Stimulated activated CD8-positive, alpha-beta memory T cell treated with anti-CD3 and anti-CD28 coated beads, Interleukin-2, amount 100 ng/mL, for 1 hour (primary cell): ENCODE measurements at places on chromosomes 2 and 18.

- DNase-seq: no peak
Measured at GRCh38 chr18:8813611-8814010, 108.3 kb downstream of the MTCL1 start.

DNA sequence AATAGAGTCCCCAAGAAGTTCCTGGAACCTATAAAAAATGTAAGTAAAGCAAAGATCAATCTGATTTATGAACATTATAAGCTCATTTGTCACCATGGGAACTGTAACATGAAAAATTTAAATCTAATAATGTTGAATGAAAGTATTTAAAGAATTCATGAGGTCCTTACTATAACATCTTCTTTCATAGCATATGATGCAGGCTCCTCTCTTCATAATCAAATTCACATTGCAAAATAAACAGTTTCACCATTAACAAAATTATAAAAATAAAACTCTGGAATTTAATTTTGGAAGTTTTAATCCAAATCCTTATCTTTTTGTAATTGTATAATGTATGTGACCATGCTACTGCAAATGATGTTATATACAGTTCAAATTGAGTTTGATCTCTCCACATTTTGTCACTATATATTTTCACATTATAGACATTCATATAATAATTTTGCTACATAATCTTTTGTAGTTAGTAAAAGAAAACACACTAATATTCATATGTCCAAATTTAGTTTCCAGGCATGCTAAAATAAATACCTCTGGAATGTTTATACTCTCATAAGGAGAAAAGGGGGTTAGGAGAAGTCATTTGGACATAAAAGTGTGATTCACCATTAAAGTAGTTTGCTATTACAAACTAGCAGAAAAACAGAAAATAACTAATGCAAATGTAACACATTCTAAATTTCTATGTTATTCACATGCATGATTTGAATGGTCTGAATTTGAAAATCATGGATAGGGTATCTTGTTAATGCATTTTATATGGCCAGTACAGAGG lies 954.1 kb downstream of the DSC3 start:
- no peak for DNase-seq

DNA sequence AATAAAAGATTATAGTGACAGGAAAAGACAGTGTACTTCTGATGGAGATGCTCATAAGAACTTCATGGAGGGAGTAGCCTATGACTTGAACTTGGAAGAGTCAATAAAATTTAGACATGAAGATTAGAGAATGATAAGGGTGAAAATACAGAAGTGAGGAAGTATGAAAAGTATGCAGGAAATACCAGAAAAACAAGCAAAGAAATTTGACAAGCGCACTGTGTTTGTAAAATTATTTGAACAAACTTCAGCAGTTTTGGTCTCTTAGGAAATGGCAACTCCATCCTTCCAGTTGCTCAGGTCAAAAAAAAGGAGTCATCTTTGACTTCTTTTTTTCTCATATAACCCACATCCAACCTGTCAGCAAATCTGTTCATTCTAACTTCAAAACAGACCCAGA lies 864.0 kb upstream of the ZEB2 start:
- no peak for DNase-seq

DNA sequence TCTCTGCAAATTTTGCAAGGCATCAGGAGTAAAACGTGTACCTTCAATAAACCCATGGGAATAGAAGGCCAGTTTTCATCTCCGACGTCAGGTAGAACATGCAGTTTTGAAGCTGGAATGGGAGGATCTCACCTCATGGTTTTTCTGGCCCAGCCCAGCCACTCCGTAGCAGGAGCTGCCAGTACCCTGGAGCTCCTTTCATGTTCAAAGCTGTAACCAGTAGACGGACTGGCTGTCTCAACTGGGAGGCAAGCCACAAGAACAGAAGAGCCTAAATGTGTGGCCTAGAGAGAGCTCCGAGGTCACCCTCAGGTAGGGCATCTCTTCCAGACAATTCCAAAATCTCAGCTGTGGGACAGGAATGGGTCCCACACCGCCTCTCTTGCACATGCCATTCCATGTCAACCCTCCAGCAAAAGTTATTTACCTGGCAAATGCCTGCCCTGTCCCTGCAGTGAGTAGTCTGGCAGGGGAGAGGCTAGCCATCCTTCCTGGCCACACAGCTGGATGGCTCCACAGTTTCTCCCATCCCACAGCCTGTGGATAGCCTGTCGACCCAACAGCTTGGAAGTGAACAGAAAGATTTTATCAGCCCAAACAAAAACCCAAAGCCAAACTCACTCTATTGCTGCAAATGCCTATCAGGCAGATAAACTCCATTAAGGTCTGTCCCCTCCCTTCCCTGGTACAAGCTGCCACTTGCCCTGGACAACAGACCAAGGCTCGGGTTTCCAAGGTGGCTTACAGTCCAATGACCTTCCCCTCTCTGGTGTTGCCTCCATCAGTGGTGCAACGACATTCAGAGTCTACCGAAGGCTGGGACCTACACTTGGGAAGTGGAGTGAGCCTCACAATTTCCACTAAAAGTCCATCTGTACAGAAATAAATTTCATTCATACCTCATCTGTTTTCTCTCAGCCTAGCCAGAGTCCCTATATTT lies 27.8 kb downstream of the CRACDL start:
- no peak for DNase-seq

DNA sequence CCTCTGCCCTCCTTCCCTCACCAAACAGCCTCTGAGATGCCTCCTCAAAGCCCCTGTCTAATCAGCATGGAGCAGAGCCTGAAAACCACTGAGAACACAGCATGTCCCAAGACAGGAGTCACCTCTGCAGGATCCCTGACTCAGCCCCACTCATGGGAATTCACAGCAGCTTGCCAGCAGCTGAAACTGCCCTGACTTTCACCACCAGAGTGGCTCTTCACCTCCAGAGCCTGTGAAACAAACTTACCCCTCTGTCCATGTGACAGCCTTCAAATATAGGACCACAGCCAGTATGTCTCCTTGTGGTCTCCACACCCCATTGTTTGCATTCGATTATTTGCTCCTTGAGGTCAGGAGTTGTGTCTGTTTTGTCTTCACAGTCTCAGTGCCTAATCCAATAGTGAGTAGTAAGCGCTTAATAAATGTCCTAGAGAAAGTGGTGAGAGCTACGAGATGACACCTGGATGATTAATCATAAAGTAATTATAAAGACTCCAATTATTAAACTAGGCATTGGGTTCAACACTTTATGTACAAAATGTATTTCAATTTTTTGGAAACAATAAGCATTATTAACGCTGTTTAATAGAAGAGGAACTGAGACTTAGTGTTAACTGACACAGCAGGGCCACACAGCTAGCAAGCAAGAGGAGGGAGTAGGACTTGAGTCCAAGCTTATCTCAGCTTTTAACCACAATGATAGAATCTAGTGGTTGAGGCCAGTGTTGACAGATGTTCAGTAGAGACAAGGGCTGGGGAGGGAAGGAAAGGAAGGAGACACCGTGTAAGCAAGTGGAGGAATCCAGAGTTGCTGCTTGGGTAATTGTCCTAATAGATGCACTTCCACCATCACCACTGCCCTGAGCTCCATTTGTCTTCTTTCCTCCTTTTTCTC lies 358.7 kb upstream of the TNP1 start:
- no peak for DNase-seq

DNA sequence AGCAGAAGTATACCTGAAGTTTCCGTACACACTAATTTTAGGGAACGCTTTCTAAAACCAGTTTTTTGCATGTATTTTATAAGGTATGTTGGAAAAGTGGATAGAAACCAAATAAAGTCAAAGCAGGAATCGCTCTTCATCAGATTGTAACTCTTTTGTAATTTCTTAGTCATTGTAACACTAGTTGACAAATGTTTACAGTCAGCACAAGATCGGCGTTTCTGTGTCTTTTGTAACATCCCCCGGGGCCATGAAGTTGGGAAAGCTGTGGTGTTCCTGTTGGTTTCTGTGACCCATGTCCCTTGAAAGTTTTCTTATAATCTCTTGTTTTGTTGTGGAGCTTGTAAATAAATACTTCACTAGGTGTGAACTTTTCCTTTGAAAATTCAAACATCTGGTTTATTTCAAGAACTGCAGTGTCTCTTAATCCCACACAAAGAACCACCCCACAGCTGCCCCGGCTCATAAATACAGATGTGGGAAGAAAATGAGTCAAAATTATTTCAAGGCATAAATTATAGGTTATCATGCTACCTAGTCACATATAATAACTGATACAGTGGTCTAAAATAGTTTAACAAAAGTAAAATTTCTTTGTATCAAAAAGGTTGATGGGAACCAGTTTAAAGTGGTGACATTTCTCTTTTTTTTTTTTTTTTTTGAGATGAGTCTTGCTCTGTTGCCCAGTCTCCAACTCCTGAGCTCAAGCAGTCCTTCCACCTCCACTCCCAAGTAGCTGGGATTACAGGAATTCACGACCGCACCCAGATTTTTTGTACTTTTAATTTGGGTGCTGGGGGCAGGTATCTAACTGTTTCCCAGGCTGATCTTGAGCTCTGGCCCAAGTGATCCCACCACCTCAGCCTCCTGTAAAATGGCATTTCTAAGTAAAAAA lies 751 bp upstream of the NMI start:
- no peak for DNase-seq

DNA sequence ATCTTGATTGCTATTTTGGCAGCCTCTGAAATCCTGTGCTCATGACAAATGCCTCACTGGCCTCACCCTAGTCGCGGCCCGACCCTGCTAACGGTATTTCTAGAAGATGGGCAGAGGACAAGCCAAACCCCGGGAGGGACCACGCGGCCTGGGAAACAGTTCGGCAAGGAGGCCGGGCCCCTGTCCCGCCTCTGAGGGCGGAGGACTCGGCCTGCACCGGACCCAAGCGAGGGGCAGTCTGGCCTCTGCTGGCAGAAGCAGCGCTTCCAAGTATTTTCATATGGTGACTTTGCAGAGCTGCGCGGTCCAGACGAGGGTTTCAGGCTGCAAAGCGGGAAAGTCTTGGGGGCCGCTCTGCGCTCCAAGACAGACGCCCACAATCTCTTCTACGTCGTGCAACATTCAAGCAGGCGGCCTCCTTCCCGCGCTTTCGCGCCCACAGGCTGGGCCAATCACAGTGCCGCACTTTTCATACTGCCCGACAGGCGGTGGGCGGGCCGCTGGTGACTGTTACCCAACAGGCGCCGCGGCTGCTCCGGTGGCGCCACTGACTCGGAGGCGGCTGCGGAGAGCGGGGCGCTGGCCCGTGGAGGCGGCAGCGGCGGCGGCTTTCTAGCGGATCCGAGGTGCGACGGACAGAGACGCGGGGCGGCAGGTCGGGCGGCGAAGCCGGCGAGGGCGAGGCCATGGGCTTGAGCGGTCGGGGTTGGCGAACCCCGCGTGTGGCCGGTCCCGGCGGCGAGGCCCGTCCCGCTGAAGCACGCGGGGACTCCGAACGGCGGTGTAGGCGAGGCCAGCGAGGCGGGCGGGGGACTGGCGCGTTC lies at the start of gene RBM44:
Gene RBM44 (plus strand): TSS at position 544 of the 824 bp plus-strand sequence. CDS start 14,831 bp downstream, outside the sequence.
- no peak for DNase-seq

DNA sequence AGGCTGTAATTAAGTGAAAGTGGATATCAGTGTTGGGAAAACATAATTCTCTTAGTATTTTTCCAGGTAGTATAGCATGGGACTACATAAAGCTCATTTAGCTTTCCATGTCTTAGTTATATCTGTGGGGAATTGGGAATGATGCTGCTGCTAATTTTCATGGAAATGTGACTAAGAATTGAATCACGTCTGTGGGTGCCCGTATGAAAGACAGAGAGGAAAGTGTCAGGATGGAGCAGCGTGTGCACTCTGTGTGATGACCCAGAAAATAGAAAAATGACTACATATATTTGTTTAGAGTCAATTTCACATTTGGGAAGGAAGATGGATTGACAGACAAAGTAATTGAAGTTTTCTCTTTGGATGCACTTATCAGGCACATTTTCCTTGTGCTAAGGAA lies 212.1 kb downstream of the PTPRM start:
- DNase-seq: no peak

DNA sequence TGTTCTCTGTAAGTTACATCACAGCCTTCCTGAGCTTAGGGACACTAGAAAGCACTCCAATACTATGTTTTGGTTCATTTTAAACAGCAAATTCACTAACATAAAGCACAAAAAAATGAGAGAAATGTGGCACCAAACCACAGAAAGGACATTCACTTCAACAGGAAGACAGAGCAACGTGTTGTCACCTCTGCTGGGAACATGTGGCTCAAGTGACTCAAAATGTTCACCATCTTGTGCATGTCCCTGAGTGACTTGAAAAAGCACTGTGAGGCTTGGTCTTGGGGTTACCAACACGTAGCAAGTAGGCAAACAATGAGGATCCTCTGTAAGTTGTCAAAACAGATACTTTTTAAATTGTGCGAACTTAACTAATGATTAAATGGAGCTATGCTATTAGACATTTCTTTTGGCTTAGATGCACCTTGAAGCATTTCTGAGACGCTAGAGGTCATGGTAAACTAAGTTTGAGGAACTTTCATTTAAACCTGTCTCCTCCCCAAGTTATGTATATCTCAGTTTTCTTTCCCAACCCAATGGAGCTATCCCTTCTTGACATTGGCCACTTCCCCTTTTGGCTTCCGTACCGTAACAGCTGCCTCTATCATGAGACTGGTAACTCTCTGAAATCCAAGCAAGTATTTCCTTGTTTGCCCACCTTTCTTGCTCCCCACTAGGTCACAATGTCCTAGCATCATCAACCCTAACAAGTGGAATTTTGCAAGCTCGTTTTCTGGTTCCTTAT lies 14.0 kb upstream of the ST6GAL2 start:
- DNase-seq: no peak

GRCh38 chr2:61398413-61398812 lies 72.5 kb downstream of the USP34 start:
- DNase-seq: no peak

DNA sequence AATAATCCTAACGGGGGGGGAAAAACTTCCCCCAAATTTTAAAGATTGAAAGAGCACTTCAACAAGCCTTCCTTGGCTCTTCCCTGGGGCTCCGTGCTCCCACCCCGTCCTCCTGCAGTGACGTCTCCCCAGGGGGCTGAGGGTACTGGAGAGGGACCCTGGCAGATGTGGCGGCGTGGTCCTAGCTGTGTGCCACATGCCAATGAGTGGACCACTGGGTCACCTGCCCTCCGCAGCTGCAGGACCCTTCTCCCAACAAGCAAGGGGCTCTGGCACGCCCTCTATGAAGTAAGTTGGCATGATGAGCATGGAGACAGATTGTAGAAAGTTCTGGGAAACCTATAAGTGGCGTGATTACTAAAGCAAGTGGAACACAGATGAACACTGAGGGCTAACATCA lies 46.7 kb downstream of the PXDN start:
- no peak for DNase-seq

- DNase-seq: no peak
Measured at GRCh38 chr2:99615247-99615771, 125.5 kb upstream of the REV1 start.

GRCh38 chr2:221088506-221088905 lies 483.6 kb downstream of the EPHA4 start:
- no peak for DNase-seq

GRCh38 chr18:48703028-48703386 lies 164.2 kb downstream of the CTIF start:
- no peak for DNase-seq

GRCh38 chr2:46032161-46032813 lies 264.9 kb upstream of the EPAS1 start:
- no peak for DNase-seq

DNA sequence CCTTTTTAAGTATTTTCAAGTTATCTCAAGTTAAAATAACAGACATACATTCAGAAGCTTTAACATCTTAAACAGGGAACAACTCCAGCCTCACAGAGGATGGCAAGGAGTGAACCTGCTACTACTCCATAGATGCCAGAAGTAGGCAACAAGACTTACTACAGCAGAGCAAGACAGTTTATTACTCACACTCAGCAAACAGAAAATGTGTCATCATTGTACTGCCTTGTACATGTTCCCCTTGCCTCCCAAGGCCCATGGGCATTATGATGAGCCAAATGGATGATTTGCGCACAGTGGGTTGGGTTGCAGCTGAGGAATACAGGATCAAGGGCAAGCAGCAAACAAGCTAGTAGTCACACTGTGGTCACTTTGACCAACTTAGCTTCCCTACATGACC lies 80.6 kb upstream of the VRK2 start:
- no peak for DNase-seq
